ENCODE measurements at places on chromosomes 7 and 10. TPM values are rescaled to one million over a fixed set of nuclear protein-coding genes. Genes with fewer than 3 reads are reported as not detected.

SLC13A1 gene
- total RNA-seq: not detected

LRRC17 gene
- not detected for total RNA-seq

- no peak overlapping the region for H3K27ac ChIP-seq
- no peak overlapping the region for H3K4me3 ChIP-seq
- DNase-seq: no peak
- H3K27me3 ChIP-seq: no peaks in the 10 kb centered on the region
- no peaks in the 10 kb centered on the region for H3K36me3 ChIP-seq
Measured at GRCh38 chr10:96170230-96170629, 40.1 kb downstream of the ZNF518A start.

GRCh38 chr10:78875932-78876331 is 192.8 kb upstream of the ZMIZ1 start:
- H3K27ac ChIP-seq: no peak overlapping the region
- H3K36me3 ChIP-seq: no peaks in the 10 kb centered on the region
- peaks cover 4% of the 10 kb centered on the region for H3K27me3 ChIP-seq
- H3K4me3 ChIP-seq: no peak overlapping the region
- DNase-seq: no peak

DNA sequence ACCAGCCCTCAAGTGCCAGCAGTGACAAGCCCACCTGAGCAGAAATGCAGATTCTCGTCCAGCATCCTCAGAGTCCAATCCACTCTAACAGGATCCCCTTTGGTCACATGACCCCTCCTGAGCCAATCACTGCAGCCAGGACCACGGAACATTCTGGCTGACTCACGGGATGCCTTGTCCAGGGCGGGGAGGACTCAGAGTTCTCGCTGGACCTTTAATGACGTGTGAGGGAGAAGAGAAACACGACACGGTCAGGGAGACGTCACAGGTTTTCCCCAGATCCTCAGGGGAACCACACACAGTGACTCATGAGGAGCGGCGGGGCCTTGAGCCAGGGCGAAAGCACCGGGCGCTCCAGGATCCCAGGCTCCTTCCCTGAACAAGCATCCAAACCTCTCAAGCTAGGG is 155.7 kb downstream of the PTPRN2 start:
- no peaks in the 10 kb centered on the region for H3K36me3 ChIP-seq
- no peak for DNase-seq
- no peaks in the 10 kb centered on the region for H3K27me3 ChIP-seq
- no peak overlapping the region for H3K4me3 ChIP-seq
- H3K4me1 ChIP-seq: no peaks in the 10 kb centered on the region

- no peaks in the 10 kb centered on the region for H3K36me3 ChIP-seq
- H3K4me3 ChIP-seq: no peak overlapping the region
- no peak for DNase-seq
Measured at GRCh38 chr10:76306856-76307255, 875.4 kb downstream of the LRMDA start.

Measured in natural killer cell (primary cell).